Stimulated activated CD8-positive, alpha-beta memory T cell treated with anti-CD3 and anti-CD28 coated beads, Interleukin-4, amount 100 ng/mL, for 1 hour (primary cell): ENCODE measurements at places on chromosomes 3 and 15.

GRCh38 chr3:87088993-87089841 is 98.3 kb upstream of the VGLL3 start:
- DNase-seq = no peak

- no peak for DNase-seq
These were observed 73.2 kb downstream of the CHDH start for GRCh38 chr3:53773021-53773436.

GRCh38 chr15:98217356-98217755 is 256.9 kb downstream of the ARRDC4 start:
- no peak for DNase-seq

- DNase-seq = no peak
These were observed 75.3 kb upstream of the TGFBR2 start for GRCh38 chr3:30531017-30531570.

DNA sequence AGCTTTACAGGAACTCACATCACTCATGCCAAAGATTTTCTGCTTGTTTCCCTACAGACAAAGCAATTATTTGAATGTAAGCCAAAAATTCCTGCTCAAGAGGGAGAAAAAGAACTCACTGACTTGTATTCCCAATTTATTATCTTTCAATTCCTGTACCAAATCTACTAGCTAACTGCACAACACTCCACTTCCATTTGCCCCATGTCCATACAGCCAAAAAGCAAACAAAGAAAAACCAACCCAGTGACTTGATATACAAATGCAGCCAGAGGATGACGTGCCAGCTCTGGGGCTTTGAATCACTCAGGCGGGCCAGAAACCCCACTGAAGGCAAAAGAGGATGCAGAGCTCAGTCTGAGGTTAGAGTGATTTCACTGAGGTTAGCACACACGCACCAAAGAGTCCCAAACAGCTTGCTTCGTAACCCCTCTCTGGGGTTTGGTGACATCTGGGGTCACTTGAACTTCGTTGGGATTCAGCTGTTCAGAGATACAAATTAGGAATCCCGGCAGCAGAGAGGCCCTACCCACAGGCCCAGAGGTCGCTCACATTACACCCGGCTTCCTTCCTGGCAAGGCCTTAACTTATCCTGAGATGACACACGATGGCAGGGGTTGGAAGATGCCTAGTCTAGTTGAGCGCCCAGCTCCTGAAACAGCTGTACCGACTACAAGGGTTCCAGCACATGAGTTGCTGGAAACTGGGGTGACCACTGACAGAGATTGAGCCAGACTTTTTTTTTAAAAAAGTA is 1.6 kb downstream of the RFTN1 start:
- peak; percentile 55 for DNase-seq

GRCh38 chr3:151328298-151328995 is 902 bp downstream of the P2RY13 start:
- no peak for DNase-seq

DNA sequence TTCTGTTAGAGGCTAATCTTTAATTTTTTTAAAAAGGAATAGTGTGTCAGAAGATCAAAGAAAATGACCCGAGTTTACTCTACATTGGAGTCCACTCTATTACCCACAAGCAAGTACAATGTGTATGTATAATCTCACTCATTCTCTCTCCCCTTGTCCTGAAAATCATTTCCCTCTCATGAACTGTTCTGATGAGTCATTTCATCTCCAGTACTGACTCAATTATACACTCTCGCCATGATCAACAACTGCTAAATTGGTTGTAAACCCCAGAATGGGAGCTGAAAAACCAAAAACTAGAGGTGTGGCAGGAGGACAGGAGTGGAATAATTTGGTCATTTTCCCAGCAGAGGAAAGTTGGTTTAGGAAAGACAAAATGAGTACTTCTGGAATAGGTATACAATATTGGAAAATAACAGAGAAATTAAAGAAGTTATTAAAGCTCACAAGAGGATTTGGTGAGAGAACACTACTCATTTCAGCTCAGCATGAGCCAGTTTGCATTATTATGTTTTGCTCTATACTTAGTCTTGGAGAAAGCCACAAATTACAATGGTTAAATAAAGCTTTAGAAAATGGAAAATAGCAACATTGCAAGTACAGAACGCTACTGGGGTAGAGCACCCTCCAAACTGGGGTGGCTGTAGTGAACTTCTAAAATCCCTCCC is 144.3 kb upstream of the PFN2 start:
- DNase-seq = no peak

GRCh38 chr3:128398586-128398985 is 68.1 kb downstream of the DNAJB8 start:
- no peak for DNase-seq

- DNase-seq = no peak
These were observed 14.8 kb downstream of the LOXL1 start for GRCh38 chr15:73941044-73941443.

GRCh38 chr15:85652457-85652856 is 142.3 kb downstream of the KLHL25 start:
- no peak for DNase-seq

- DNase-seq = no peak
These were observed 51.8 kb downstream of the MITF start for GRCh38 chr3:69791106-69791505.

GRCh38 chr15:73442421-73442820 is 543 bp upstream of the REC114 start:
- DNase-seq = no peak

DNA sequence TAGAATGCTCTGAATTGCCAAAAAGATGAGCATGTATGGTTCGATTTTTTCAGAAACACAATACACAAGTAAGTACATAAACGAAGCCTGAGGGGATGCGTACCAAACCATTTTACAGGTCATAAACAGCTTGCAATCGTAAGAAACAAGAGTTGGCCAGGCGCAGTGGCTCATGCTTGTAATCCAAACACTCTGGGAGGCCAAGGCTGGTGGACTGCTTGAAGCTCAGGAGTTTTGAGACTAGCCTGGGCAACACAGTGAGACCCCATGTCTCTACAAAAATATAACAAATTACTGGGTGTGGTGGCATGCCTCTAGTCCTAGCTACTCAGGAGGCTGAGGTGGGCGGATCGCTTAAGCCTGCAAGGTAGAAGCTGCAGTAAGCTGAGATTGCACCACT is 13.4 kb downstream of the TRA2B start:
- no peak for DNase-seq

GRCh38 chr15:66241908-66242285 is 11.7 kb downstream of the MEGF11 start:
- no peak for DNase-seq

- no peak for DNase-seq
These were observed 30.8 kb downstream of the CCDC80 start for GRCh38 chr3:112610121-112610520.

GRCh38 chr15:92197746-92198145 is 195.9 kb upstream of the ST8SIA2 start:
- no peak for DNase-seq

DNA sequence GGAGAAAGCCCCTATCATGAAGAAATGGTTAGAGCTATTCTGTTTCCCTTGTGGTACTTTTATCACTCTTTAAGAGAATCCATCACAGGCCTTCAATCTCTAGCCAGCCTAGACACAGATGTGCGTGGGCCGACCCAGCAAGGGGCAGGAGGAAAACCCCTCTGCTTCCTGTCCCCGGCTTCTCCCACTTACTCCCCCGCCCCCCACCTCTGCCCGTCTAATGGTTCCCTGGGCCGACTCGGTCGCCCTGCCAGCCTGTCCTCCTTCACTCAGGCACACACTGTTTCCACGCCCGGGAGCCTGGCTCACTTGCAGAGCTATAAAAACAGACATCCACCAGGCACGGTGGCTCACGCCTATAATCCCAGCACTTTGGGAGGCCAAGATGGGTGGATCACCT is 58.3 kb upstream of the TFRC start:
- no peak for DNase-seq
